Astrocyte of the hippocampus (primary cell): ENCODE measurements at places on chromosomes 12 and 14.

DNA sequence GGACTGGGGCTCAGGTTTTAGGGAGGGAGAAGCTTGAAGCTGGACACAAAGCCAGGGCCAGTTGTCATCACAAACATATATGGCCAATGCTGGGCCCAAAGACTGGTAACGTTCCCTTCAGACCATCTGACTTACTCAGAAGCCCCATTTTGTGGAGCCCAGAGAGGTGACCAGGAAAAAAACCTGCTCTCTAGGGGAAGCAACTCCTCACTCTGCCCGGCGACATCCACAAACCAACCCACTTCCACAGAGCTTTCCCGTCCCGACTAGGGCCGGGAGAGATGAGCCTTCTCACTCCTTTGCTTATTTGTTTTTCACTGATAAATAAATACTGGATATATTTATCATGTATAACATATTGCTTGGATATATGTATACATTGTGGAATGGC, 180.9 kb upstream of the RTL1 start:
- no peak for DNase-seq

DNA sequence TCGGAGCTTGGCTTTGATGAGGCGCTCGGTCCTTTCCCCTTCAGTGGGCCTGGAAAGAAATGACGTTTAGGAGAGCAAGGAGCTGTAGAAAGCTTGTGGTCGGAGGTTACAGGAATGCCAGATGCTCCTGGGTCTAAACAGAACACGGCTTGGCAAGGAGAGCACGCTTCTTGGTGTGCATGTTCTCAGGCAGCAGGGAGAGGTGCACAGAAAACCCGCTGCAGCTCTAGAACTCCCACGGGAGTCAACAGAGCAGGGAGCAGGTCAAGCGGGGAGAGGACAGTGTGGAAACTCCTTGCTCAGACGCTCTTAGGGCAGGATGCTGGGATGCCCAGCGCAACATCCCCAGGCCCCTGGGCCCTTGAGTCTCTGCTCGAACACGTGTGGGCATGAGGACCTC, 51.0 kb downstream of the SSH1 start:
- no peak for DNase-seq

GRCh38 chr14:105281371-105282097, 19.3 kb downstream of the BRF1 start:
- DNase-seq = peak; percentile 81

DNA sequence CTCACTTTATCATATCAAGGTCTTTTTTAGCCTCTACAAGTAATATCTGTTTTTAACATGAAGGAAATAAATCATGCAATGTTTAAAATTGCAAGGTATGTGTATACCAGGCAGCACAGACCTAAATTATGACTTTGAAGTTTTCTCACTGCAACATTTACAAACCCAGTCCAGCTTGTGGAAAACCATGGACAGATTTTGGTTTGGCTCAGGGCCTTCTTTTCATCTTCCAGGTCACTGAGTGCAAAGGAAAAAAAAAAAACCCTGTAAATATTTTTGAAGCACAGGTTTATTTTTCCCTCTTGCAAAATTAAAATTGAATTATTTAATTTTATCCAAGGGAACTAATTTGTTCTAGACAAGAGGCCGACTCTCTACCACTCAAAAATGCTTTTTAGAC, 13.8 kb downstream of the MGP start:
- no peak for DNase-seq

DNA sequence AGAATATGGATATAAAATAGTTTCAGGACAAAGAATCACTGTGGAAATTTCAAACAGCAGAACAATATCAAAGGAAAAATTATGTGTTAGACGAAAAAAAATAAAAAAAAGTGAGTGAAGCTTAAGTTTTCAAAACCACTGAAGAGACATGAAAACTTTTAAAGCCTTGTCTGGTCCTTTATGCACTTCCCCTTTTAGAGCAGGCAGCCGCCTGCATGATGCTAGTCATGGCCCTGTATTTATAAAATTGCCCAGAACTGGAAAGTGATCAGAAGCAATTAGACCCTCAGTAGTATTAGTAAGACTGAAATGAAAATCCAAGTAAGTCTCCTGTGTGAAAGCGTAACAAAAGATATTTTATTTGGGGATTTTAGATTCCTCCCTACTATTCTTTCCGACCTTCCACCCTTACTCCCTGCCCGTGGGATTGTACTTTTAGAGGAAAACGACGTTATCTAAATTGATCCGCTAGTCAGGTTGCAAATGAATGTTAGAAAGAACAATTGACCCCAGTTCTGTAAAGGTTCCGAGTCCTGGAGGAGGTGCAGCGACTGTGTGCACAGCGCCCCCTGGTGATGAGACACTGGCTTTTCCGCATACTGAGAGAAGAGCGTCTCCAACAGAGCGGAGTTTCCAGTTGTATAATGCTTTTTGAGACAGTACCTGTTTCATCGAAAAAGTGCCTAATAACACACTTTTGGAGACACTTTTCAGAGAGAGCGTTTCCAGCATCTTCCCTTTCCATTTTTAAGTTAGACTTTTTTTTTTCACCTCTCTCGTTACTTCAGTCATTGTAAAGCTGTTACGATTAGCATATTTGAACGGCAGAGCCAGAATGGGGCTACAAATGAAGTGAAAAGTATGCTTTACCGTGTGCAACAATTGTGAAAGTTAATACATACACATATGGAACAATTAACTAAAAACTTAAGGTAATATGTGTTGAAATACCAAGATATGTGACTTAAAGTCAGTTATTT, 12.4 kb downstream of the MGST1 start:
- DNase-seq = peak; percentile 40

GRCh38 chr12:6452245-6452943, 552 bp downstream of the TAPBPL start:
- DNase-seq = no peak

- peak; percentile 71 for DNase-seq
Observed at GRCh38 chr14:93105362-93105761, 10.4 kb downstream of the ITPK1 start.

DNA sequence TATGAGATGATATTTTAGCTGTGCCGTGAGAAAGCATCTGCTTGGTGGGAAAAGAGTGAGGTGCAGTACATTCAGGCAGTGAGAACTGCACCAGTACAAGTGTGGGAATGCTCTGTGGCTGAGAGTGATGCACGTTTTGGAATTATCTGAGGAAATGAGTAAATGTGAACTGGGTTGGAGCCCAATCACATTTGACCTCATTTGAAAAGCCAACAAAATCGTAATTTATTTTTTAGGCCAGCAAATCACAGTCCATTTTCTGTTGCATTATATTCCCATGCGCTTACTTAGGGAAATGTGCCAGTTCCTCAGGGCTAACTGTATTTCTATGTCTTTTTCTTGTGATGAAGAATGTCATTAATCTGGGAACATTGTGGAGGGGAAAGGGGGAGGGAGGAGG, 77.3 kb downstream of the SNAPC1 start:
- no peak for DNase-seq

DNA sequence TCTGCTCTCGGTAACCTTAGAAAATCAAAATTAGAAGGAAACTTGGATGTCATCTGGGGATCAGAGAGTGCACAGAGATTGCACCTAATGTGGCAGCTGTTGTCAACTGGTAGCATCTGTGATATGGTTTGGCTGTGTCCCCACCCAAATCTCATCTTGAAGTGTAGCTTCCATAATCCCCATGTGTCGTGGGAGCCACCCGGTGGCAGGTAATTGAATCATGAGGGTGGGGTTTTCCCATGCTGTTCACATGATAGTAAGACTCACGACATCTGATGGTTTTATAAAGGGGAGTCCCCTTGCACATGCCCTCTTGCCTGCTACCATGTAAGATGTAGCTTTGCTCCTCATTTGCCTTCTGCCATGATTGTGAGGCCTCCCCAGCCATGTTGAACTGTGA, 127.7 kb upstream of the SRRM4 start:
- no peak for DNase-seq

DNA sequence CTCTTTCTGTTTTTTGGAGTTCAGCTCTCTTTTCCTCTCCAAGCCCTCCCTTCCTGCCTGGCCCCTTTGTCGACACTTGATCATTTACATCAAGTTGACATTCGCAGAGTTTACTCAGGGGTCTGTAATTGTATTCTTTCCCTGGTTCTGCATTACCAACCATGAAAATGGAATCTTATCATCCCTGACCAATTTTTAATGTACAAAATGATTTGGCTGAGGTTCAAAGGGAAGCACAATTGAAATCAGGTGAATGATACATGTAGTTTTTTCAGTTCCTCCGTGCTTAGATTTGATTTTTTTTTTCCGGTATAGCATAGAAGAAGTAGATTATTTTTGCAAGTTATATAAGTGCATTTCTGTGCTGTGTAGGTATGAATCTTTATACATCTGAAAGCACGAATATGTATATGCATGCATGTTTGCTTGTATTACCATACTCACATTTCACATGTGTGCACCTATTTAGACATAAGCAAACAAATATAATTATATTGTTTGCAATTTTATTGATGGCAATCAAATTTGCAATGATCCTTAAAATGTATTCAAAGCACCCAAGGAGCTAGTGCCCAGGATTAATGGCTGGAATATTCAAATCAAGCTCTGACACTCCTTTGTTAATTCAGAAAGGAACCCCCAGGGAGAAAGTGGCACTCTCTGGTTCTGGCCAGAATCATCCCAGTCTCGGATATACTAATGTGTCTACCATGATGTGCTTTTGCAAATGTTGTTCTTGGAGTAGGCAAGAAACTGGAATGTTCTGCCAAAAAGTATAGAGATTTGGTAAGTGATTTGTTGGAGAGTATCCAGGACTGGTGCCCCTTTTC, 189.3 kb downstream of the VRK1 start:
- DNase-seq = no peak

DNA sequence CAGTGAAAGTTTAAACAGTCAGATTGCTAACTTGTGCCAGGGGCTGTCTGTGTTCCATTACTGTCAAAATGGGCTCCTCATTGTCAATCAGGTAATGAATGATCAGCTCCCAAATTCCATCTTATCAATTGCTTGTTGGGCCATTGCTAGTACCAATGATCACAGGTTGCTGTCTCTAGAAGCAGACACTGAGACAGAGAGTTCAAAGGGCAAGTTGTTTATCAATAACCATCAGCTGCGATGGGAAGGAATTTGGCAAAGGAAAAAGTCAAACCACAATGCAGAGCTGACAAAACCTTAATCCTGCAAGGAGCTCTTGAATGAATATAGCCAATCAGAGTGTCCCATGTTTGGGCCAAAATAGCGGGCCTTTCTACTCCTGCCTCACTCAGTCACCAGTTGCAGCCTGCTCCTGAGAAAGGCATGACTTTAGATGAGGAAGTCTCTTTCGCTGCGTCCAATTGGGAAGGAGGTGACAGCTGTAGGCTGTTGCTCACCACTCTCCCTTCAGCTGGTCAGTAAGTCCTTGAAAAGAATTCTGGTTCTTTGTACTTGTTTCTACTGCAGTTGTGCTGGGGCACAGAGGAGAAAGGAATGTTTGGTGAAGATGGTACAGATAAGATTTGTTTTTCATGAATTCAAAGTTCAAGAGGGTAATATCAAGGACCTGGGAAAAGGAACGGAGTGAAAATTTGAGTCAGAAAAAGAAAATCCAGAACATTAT, 179.2 kb upstream of the PDE3A start:
- no peak for DNase-seq

DNA sequence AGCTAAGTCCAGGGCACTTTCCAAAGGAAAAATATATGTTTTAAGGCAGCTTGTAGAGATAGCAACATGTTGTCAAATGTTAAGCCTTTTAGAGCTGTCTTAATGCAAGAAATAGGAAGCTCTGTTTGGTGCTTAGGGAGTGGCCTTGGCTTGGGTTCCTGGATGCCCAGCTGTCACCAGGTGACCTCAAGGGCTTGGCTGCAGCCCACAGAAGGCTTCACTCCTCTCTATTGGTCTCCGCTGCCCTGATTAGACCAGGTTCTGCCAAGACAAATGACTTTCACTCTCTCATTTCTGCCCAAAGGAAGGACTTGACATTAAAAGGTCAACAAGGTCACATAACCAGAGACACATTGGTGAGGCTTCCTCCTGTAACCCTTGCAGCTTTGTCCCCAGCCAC, 76.8 kb downstream of the WSCD2 start:
- no peak for DNase-seq

DNA sequence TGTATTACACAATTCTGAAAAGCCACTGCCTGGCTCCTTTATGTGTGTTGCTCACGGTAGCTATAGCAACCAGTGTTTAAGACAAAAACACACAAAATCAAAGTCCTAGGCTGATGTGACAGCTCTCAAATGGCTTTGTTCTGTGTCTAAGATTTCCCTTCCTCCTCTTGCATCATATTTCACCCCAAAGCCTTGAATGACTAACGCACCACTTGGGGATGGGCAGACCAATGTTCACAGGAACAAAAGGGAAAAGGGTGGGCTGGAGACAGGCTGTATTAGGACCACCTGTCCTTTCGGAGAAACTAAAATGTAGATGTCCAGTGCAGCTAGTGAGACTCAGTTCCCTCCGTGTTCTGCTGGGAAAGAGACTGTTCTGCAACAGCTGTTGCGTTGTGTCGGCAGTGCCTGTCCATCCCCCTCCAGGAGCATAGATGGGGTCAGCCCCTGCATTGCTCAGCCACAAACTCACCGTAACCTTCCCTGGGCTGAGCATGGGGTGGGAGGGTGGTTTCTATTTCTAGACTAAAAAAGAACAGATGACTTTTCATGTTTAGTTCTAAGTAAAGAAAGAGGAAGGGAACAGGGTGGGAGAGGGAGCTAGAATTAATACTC, 26.8 kb upstream of the DAAM1 start:
- DNase-seq = peak; percentile 79

DNA sequence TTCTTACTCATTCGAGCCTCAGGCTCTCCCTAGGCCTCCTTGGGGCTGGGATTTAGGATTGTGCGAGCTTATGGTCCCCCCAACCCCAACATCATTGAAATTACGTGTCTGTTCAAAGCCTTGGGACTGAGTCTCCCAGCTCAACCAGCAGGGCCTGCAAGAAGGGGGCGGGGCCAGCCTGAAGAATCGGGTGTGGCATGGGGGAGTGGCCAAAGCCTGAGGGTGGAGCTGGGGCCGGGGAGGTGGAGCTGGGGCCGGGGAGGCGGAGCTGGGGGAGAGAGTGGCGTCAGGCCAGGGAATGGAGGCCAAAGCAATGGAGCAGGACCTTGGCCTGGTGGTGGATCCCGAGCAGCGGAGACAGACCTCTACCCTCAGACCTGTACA, 24.3 kb upstream of the HSPB8 start:
- DNase-seq = no peak
